ENCODE measurements at places on chromosomes 7 and 10.
A peak's percentile ranks its signal among the peaks of the same experiment; 100 is the strongest.

DNA sequence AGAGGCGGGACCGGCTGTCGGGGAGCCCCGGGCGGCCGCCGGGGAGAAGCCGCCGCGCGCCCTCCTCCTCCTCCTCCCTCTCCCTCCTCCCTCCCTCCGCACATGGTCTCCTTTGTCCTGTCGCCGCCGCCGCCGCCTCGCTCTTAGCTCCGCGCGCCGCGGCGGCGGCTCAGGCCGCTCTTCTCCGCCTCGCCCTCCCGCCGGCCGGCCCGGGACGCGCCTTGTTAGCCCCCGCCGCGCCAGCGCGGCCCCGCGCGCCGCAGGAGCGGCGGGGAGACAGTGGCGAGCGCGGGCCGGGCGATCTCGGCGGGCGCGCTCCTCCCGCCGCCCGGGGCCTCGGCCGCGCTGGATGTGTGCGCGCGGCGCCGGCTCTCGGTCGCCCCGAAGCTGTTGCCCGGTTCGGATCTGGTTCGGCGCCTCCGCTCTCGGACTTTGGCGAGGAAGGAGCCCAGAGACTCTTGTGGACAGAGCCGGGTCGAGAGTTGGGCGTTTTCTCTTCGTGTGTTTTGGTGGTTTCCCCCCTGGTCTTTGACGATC lies 437.4 kb upstream of the GALNT17 start:
- peak; percentile 10 for DNase-seq

DNA sequence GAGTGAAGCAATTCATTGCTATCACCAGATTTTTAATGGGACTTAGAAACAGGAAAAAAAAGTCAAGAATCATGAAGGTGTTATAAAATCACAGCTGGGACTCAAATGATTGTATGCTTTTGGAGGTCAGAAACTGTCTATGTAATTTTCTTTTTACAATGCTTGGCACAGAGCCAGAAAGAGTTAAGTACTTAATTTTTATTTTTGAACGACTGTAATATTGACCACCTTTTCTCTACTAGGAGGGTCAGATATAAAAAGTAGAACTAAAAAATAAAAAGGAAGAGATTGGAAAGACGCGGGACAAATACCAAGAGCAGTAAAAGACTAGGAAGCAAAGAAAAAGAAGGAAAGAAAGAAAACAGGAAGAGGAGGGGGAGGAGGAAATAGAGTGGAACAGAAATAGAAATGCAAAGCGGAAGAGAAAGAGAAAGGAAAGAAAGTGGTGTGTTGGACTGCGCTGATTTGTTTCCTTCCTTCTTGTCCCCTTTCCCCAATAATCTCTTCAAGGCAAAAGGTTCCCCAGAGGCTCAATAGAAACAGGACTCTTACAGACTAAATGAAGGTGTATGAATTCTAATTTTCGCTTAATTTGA lies 23.2 kb upstream of the C1GALT1 start:
- DNase-seq, result no peak

DNA sequence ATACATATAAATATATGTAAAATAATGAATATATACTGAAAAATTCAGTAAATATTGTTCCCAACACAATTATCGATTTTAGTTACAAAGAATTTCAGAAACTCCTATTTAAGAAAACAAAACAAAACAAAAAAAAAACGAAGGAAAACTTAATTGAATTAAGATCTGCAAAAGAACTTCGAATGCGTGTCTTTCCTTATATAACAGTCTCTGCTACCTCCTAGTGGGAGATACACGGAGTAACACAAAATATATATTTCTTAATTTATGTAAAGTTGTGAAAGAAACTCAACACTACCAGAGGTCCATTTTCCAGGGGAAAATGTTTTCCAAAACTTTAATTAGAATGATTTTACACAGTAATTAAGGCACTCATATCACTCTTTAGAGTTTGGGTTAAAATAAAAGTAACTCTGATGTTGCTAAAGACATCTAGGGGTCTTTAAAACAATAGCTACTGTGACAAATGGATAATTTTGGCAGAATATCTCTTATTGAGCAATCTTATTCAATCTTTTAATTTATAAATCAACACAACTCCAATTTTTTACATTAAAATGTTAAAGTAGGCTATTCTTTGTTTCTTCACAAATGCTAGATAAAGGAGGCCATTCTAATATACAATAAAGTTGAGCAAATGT lies 41.6 kb downstream of the NEBL start:
- no peak for DNase-seq

GRCh38 chr7:39161903-39162302 lies 184.2 kb downstream of the POU6F2 start:
- no peak for DNase-seq

GRCh38 chr7:15662451-15662850 lies 24.0 kb downstream of the MEOX2 start:
- no peak for DNase-seq
